Left renal pelvis (tissue), 4 donors: ENCODE measurements at places on chromosomes 3 and 15.

DNA sequence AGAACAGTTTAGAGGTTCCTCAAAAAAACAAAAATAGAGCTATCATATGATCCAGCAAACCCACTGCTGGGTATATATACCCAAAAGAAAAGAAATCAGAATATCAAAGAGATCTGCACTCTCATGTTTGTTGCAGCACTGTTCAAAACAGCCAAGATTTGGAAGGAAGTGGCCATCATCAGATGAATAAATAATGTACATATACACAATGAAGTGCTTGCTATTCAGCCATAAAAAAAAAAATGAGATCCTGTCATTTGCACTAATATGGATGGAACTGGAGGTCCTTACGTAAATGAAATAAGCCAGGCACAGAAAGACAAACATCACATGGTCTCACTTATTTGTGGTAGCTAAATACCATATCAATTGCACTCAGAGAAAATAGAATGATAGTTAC, 58.4 kb downstream of the SCAPER start:
- no peak for DNase-seq

DNA sequence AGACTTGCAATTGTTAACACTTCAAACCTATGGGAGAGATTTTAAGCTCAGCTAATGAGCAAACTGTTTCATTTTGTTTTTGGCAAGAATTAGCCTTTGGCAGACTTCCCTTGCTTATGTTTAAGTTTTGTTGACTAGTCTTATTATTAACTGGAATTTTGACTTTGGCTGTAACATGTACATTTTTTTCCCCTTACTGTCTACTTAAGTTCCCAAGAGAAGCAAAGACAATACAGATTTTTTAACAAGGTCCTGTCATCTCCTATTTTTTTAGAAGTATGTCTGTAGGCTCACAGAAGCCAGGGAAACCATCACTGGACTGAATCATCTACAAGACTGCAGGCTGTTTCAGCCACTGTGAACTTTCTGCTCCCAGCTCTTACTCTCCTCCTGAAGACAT, 74.3 kb downstream of the DGKG start:
- no peak for DNase-seq

DNA sequence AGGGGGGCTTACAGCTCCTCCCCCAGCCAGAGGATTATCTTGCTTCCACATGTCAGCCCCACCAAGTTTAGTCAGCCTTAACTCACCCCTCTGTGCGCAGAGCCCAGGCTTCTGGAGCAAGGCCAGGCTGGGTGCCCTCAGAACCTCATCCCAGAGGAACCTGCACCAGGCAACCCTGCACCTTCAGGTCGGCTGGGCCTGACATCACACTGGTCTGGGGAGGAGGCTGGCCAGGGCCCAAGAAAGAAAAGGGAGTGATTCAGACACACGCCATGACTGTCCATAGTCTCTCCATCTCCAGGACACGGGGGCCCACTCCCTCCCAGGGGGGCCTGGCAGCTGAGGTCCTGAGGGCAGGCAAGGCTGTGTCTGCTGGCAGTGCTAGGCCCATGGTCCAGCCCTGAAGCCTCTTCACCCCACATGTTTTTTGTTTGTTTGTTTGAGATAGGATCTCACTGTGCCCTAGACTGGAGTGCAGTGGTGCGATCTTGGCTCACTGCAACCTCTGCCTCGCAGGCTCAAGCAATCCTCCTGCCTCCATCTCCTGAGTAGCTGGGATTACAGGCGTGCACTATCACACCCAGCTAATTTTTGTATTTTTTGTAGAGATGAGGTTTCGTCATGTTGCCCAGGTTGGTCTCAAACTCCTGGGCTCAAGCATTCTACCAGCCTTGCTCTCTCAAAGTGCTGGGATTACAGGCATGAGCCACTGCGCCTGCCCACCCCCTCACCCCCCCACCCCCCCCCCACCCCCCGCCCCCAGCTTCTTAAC, 11.1 kb downstream of the TNK2 start:
- no peak for DNase-seq

DNA sequence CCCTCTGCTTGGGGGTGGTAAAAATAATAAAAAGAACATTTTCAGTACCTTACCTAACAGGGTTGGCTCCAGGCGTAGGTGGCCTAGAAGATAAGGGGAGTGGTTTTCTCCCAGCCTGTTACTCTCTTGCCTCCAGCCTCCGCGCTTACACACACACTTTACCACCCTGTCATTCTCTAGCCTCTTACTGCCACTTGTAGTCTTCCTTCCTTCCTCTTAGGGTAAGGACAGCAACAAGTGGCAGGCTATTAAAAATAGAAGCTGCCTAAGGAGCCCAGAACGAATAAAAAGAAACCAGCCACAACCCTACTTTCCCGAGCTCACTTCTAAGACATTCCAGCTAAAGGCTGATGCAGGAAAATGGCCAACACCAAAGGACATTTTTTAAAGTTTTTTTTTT, 9.6 kb upstream of the LIPH start:
- no peak for DNase-seq

GRCh38 chr15:58559904-58560588, 128.3 kb downstream of the LIPC start:
- DNase-seq: no peak
